Stimulated activated CD4-positive, alpha-beta T cell treated with anti-CD3 and anti-CD28 coated beads, TNF-alpha, amount 100 ng/mL, for 1 hour (primary cell): ENCODE measurements at places on chromosomes 7 and 10.

GRCh38 chr7:93337052-93337451, 104.9 kb downstream of the VPS50 start:
- no peak for DNase-seq

DNA sequence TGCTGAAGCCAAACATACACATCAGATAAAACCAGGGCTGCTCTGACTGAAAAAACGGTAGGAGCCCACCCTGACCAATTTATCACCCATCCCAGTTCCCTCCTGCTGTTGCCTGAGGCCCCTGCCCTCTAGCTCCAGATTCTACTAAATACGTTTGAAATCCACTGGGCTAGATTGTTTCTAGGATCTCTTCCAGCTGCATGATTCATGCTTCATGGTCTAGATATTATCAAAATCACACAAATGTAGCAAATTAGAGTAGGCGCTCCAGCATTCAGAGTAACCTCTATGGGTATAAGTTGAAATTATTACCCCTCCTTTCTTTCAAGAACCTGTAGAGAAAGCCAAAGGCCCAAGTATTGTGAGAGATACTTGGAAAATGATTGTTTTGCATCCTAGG, 151.2 kb upstream of the FAM13C start:
- no peak for DNase-seq

DNA sequence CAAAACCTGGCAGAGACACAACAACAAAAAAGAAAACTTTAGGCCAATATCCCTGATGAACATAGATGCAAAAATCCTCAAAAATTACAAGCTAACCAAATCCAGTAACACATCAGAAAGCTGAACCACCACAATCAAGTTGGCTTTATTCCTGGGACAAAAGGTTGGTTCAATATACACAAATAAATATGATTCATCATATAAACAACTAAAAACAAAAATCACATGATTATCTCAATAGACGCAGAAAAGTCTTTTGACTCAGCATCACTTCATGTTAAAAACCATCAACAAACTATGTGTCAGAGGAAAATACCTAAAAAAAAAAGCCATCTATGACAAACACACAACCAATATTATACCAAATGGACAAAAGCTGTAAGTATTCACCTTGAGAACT, 283.5 kb downstream of the THSD7A start:
- no peak for DNase-seq

DNA sequence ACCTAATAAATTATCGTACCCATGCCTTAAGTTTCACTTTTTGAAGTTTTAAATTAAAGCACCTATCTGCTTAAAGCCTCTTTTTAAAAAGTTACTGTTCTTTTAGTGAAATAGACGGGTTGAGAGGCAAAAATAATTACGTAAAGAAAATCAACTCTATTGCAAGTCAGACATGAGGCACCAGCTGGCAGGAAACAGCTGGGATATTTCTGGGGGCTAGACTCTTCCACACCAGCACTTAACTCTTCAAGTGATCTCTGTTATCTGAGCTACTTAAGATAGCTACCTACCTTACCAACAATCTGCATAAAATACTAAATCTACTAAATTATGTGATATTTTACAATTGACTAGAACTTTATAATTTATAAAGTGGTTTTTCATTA, 35.8 kb downstream of the GBF1 start:
- DNase-seq = no peak

- DNase-seq = no peak
Measured at GRCh38 chr10:80199828-80200227, 5.5 kb downstream of the ANXA11 start.

DNA sequence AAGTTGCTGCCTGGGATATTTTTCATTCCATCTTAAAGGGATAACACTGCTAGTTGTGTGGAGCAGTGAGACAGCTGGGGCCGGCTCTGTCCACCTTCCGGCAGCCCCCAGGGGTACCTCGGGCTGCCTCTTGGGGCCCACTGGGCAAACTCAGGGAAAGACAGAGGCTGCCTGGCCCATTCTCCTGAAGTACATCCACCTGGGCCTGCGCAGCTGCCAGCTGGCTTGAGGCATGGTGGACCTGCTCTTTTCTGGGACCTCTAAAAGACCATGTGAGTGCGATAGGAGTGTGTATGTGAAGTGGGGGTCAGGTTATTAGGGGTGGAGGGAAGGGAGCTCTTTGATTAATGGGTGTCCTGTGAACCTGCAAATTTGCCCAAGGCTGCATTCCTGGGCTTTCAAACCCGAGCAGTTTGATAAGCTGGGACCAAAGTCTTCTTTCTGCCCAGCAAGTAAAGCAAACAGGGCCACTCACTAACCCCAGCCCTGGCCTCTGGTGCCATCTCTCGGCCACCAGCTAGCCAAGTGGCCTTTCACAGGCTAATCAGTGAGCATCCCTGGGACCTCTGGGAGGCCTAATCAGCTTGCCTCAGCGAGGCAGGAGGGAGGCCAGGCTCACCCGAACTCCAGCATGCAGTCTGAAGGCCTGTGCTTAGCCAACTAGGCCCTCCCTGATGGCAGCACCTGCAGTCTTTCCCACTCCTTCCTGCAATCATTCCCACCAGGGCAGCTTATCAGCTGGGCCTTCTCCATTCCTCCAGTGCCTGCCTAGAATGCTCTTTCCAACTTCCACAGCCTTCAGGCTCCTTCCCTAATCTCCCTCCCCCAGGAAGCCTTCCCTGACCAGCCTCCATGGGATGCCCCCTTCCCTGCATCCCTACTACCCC, 954.7 kb upstream of the ZNF722 start:
- no peak for DNase-seq

DNA sequence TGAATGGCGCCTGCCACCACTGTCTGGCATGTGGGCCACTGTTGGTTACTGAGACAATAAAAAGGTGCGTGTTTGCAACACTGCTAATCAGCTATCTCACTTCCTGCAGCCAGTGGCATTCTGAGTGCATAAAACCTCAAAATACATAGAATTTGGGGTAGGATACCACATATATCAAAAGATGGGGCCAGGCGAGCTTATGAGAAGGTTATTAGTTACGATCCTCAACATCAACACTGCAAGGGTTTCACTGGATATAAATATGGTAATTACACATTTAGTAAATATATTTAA, 200.2 kb downstream of the WDR37 start:
- DNase-seq = no peak

GRCh38 chr7:119197877-119198527, 973.5 kb downstream of the ANKRD7 start:
- DNase-seq = no peak

- no peak for DNase-seq
Measured at GRCh38 chr7:130940907-130941306, 206.9 kb upstream of the KLF14 start.

DNA sequence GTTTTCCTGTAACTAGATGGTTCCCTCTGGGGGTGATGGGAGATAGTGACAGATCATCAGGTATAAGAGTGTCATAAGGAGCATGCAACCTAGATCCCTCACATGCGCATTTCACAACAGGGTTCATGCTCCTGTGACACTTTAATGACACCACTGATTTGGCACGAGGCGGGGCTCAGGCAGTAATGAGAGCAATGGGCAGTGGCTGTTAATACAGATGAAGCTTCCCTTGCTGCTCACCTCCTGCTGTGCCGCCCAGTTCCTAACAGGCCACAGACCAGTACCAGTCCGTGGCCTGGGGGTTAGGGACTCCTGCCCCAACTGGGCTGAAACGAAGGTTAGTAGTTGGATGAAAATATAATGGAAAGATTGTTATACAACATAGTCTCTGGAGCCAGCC, 201.6 kb upstream of the LRRN3 start:
- DNase-seq = no peak

DNA sequence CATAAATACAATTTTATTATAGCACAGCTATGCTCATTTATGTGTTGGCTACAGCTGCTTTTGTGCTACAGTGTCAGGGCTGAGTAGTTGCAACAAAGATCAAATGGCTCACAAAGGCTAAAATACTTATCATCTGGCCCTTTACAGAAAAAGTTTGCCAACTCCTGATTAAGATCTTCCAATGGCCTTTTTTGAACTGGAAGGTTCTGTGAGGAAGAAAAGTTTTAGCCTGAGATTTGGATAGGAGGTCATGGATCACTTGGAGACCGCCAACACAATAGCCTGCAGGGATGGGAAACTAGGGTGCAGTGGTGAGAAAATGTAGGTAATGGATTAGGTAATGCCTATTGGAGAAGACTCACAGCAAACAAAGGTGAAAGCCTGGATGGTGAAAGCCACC, 169.8 kb downstream of the NOC3L start:
- no peak for DNase-seq

GRCh38 chr7:25359471-25360059, 131.3 kb upstream of the NPVF start:
- DNase-seq = no peak

GRCh38 chr7:86963599-86964230, 95.7 kb downstream of the ELAPOR2 start:
- DNase-seq = no peak

- no peak for DNase-seq
Measured at GRCh38 chr7:127871226-127871625, 160.0 kb downstream of the LRRC4 start.

GRCh38 chr10:70528741-70529362, 50.3 kb downstream of the PALD1 start:
- no peak for DNase-seq

DNA sequence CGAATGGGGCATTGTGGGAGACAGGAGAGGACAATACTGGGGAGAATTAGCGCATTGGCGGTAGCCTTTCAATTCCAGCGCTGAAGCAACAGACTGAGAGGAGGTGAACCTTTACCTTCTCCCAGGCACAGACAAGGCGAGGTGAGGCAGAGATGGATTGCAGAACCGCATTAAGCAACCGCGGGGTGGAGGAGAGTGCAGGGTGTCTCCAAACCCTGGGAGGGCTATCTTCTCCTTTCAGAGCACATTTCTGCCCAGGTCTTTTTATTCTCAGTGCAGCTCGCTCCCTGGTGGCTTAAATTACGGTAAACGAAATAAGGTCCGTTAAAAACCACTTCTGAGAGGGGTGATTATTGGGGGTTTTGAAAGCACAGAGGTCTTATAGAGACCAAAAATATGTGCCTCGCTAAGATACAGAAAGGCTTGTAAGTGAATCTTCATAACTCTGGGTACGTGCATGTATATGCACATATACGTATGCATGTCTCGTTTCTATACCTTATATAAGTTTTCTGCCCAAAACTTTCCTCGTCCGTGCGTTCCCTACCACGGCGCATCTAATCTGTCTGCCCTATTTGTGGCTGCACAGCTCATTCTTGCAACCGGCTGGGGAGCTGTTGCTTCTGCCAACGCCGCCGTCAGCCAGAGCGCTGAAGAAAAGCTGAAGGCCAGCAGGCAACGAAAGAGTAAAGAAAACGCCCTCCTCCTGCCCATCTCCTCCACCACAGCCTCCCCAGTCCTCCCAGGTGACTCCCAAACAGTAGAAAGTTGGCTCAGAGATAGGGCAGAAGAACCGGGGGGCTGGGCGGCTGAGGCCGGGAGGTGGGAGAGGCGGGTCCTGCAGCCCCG, 895 bp upstream of the ZNF804B start:
- DNase-seq = no peak

- no peak for DNase-seq
Measured at GRCh38 chr7:121369462-121369861, 26.6 kb downstream of the FAM3C start.

DNA sequence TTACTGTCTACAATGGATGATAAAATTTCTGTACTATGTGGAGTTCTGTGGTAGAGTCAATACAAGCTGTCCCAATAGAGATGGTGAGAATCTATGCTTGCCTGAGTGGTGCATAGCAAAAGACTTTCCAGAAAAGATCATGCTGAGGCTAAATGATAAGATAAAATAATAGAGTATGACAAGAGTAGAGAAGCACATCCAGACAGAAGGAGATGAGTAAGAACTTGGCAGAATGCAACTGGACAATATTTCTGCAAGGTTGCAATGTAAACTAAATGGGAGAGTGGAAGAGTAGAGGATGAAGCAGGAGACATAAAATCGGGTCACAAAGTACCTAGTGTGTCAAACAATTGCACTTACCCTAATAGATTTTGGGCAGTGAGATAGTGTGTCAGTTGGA, 347.6 kb downstream of the MDFIC start:
- no peak for DNase-seq

- no peak for DNase-seq
Measured at GRCh38 chr10:84254552-84255478, 10.0 kb downstream of the RGR start.

DNA sequence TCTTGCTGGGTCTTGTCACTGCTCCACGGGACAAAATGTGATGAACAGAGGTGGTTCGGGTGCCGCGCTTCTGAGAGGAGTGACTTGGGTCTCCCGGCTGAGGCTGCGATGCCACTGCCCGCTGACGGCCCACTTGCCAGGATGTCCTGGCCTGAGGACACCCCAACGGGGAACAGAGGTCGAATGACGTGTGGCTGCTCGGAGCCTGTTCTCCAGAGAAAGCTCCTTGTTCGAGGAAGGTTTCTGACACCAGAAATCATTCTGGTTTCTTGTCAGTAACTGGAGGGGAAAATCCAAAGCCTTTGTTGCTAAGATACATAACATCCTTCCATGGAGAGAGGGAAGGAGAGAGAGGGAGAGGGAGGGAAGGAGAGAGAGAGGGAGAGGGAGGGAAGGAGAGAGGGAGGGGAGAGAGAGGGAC, 236.4 kb downstream of the WDR37 start:
- DNase-seq = no peak

DNA sequence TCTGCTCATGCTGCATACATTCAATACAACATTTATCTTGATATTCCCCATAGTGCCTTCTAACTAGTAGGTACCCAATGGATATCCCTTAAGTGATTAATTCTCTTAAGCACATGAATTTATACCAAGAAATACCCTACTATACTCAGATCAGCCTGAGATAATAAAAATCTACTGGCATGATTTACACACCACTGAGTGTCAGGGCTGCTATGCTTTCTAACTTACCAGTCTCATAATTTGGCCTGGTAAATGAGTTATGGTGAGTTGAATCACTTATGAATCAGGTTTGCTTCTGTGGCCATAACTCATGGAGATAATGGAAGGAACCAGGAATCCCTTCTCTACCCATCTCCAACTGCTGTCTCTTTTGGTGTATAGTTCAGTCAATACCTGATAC, 122.8 kb downstream of the THSD7A start:
- DNase-seq = no peak

- DNase-seq = no peak
Measured at GRCh38 chr10:128664729-128665128, 538.5 kb upstream of the MKI67 start.

- no peak for DNase-seq
Measured at GRCh38 chr10:34141032-34141680, 673.9 kb downstream of the PARD3 start.
